ENCODE measurements at places on chromosomes 5 and 9. TPM values are rescaled to one million over a fixed set of nuclear protein-coding genes. Genes with fewer than 3 reads are reported as not detected.

- DNase-seq = no peak
These were observed 61.5 kb upstream of the RARS1 start for GRCh38 chr5:168424594-168425323.

GRCh38 chr5:37776826-37777225, 63.0 kb downstream of the GDNF start:
- DNase-seq = no peak

DNA sequence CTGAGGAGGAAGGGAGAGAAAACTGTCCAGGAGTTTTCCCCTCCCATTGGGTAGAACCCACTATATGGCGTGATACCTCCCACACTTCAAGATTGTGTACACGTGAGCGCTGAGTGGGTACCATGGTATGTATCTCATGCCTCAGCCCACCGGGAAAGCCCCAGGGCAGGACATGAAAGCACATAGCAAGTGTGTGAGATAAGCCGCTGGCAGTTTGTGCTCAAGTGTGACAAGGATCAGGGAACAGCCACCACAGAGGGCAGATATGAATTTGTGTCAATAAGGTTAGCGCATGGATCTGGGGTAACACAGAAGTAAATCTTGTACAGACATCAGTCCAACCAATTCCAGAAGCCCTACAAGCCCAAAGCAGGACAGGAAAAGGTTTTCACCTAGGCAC, 42.6 kb upstream of the NAA35 start:
- no peak for DNase-seq

Gene TTC23L
- polyA plus RNA-seq = not detected

- DNase-seq = no peak
These were observed 193.4 kb downstream of the CDK5RAP2 start for GRCh38 chr9:120386390-120387131.

Gene BARHL1
- not detected for polyA plus RNA-seq

Gene MELK
- 0.08 TPM for polyA plus RNA-seq

GRCh38 chr5:94941122-94941755, 322.8 kb downstream of the SLF1 start:
- DNase-seq = no peak

Gene EXD3
- 2.0 TPM for polyA plus RNA-seq

DNA sequence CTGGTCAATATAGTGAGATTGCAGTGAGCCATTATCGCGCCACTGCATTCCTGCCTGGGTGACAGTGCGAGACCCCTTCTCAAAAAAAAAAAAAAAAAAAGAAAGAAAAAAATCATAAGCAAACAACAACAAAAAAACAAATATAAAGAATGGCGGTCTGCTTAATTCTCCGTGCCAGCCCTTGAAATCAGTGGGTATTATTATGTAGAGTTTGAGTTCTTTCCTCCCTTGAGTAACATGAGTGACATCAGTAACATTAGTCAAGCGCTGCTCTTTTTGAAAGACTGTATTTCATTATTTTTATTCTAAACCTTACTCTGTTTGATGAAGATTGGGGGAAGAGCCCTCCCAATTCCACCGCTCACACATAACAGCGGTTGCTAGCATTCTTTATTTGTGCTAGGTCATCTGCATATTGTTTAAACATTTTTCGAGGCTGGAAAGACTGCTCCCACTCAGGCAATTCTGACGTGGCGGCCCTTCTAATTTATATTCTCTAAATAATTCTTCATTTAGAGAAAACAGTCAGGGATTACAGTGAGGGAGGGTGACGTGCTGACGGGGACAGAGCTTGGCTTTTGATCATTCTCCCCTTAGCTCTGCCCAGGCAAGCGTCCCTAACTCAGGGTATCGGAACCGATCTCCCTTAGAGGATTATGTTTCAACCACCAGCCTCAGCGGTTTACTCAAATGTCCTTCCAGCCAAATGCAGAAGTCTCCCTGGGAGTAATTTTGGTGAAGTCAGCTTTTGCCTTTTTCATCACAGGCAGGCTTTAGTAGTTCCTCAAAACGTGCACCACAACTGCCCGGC, 860 bp upstream of the MARCHF6 start:
- DNase-seq = peak; percentile 89

Gene ANKRD34B
- 1.3 TPM for polyA plus RNA-seq

- peak; percentile 66 for DNase-seq
These were observed 26.2 kb downstream of the CARNMT1 start for GRCh38 chr9:75001719-75002421.

GRCh38 chr5:180639741-180640610, 9.4 kb downstream of the FLT4 start:
- DNase-seq = no peak

Gene GABRB2
- not detected for polyA plus RNA-seq

- DNase-seq = peak; percentile 6
These were observed 4.4 kb upstream of the ST6GALNAC6 start for GRCh38 chr9:127903557-127904475.

Gene SUSD1
- 29.1 TPM for polyA plus RNA-seq

GRCh38 chr5:173302546-173303155, 25.6 kb downstream of the STC2 start:
- no peak for DNase-seq

DNA sequence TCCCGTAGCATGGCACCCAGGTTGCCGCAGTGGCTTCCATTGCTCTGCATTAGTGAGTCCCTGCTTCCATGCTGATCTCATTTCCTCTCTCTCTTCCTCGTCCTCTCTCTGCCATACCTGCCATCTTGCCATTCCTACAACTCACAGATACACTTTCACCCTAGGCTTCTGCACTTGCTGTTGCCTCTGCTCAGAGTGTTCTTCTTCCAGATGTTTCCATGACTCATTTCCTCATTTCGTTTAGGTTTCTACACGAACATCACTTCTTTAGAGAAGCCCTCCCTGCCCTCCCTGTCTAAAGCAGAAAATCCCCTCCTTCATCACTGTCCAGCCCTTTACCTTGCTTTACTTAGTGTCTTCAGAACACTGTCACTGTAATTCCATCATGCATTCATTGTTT, 115.2 kb upstream of the WWC1 start:
- DNase-seq = no peak

DNA sequence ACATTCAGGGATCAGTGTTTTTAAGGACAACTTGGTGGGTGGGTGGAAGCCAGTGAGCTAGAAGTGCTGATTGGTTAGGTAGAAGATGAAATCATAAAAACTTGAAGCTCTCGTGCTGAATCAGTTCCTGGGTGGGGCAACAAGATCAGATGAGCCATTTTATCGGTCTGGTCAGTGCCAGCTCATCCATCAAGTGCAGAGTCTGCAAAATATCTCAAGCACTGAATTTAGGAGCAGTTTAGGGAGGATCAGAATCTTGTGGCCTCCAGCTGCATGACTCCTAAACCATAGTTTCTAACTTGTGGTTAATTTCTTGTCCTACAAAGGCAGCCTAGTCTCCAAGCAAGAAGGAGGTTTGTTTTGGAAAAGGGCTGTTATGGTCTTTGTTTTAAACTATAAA, 166.4 kb downstream of the FAM170A start:
- DNase-seq = no peak

Gene PCDHB12
- not detected for polyA plus RNA-seq

DNA sequence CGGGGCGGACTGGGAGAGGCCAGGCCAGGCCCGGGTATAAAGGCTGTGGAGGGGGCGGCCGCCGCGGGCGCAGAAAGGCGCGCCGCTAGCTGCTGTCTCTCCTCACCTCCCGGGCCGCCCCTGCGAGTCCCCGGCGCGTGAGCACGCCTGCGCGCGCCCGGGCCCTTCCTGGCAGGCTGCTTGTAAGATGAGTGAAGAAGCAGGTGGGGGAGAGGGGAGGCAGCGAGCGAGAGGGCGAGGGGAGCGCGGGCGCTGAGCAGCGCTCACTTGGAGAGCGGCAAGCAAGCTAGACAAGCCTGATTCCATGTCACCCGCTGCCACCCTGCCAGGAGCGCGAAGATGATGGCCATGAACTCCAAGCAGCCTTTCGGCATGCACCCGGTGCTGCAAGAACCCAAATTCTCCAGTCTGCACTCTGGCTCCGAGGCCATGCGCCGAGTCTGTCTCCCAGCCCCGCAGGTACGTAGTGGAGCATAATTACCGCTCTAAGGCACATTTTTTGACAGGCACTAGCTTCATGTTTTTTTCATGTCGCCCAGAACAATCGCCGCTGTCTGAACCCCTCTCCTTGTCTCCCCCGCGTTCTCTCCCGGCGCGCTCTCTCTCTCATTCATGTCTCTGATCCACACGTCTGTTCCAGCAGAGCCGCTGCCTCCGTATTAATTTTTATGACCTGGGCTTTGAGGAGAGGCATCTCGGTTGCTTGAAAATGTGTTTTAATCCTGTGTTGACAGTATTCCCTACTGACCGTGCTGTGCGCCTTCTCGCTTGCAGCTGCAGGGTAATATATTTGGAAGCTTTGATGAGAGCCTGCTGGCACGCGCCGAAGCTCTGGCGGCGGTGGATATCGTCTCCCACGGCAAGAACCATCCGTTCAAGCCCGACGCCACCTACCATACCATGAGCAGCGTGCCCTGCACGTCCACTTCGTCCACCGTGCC, at the start of gene POU4F3:
Gene POU4F3 (plus strand): TSS at position 66 of the 941 bp plus-strand sequence. CDS start 274 bp downstream, at position 340.
- DNase-seq = no peak

Gene ZDHHC11B
- not detected for polyA plus RNA-seq

DNA sequence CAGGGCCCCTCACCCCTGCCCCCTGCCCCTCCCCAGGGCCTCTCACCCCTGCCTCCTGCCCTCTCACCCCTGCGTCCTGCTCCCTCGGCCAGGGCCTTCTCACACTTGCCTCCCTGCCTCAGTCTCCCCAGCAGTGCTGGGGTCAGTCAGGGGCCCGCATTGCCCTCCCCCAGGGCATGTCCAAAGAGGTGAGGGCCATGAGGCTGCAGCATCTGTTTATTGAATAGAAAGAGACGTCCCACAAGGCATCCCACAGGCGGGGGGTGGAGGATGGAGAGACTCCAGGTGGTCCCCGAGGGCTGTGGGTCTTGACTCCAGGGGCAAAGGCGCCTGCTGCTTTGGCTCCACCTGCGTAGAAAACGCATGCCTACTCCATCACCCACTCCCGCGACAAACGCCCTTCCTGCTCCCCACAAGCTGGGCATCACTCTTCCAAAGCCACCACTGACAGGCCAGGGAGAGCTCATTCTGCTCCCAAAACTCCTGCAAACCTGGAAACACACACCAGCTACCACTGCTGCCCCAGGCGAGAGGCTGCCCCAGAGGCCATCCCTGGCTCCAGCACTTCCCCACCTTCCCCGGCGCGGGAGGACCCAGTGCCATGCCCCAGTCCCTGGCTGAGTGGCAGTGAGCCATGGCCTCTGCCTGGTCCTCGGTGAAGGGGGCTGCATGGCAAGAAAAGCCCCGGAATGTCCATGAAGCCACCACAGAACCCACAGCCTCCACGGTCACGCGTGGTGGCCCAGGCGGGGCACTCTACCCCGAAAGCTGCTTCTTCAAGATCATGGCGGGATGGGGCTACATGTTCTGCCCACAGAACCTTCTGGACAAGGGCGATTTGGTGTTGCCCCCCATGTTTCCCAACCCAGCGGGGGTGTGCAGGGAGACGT, 1.6 kb upstream of the LCN8 start:
- DNase-seq = no peak

Gene DOCK2
- polyA plus RNA-seq = 140 TPM

Gene MLANA
- polyA plus RNA-seq = not detected

DNA sequence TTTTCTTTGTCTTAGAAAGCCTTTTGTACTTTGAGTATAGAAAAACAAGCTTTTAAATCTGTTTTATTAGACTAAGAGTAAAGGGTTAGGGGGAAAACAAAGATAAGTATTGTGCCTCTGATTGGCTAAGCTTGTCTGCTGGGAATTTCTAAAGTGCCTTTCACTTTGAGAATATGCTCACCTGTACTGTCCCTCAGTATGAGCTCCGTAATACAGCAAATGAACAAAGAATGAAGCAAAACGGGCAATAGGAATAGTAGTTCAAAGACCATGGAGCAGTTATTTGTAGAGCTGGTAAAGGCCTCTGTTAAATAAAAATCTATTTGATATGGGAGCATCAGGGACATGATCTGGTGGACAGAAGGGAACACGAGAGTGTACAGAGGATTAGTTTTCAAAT, 277.8 kb downstream of the MAST4 start:
- DNase-seq = no peak

Gene OR13C9
- polyA plus RNA-seq = not detected

Gene CDH12
- not detected for polyA plus RNA-seq

- DNase-seq = no peak
These were observed 41.1 kb downstream of the ALG2 start for GRCh38 chr9:99180662-99181061.

Gene TIMD4
- polyA plus RNA-seq = not detected

- DNase-seq = no peak
These were observed 7.9 kb upstream of the LHX6 start for GRCh38 chr9:122236681-122237080.

GRCh38 chr5:134524272-134524825, 1.1 kb upstream of the JADE2 start:
- DNase-seq = peak; percentile 41

- DNase-seq = no peak
These were observed 35.5 kb upstream of the CTNNAL1 start for GRCh38 chr9:109048822-109049221.

DNA sequence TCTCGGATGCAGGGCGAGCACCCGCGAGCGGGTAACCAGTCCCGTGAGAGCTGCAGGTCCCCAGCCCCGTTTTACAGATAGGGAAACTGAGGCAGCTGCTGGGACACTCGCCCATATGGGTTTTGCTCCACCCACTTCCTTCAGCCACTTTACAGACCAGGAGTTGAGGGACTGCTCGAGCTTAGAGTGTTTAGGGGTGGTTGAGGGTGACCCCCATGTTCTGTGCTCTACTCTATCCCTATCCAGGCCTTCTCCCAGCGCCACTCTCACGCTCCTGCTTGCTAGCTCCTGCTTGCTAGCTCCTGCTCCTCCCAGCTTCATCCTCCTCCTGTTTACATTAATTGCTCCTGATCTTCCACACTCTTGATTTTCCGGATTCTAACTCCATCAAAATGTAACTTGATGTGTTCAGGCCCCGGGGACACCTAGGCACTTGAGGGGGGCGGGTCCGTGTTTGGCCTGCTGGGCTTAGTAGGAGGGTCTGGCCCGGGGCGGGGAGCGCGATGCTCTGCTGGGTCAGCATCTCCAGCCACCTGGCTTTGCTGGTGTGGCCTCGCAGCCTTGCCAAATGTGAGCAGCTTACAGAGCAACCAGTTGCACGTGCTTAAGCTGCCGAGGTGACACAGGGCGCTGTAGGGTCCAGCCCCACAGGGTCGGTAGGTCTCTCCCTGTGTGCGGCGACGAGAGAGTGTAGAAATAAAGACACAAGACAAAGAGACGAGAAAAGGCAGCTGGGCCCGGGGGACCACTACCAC, 1.5 kb upstream of the PTGES2 start:
- DNase-seq = no peak

- DNase-seq = no peak
These were observed 82.2 kb upstream of the TLX3 start for GRCh38 chr5:171226864-171227263.

DNA sequence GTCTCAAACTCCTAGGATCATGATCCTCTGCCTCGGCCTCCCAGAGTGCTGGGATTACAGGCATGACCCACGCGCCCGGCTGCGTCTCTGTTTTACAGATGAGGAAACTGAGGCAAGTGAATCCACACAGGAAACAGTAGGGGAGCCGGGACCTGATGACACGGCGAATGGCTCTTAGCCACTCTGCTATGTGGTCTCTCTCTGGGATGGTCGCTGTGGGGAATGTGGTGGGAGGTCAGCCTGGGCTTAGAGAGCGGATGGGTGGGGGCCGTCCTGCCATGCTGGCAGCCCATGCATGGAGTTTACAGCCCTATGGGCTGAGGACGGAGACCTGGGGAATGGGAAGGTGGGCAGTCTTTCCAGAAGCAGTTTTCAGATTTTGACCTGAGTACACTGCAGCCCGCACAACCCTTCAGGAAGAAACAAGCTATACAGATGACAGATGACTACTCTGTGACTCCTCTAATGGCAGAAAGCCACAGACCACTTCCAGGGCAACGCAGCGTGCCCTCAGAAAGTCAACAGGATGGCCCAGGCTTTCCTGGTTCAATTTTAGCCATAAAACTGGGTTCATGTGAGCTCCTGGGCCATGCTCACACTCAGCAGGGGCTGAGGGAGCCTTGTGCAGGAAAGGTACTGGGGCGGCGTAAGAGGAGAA, 136.1 kb upstream of the RAPGEF1 start:
- no peak for DNase-seq
